ENCODE measurements at places on chromosomes 2 and 18.

DNA sequence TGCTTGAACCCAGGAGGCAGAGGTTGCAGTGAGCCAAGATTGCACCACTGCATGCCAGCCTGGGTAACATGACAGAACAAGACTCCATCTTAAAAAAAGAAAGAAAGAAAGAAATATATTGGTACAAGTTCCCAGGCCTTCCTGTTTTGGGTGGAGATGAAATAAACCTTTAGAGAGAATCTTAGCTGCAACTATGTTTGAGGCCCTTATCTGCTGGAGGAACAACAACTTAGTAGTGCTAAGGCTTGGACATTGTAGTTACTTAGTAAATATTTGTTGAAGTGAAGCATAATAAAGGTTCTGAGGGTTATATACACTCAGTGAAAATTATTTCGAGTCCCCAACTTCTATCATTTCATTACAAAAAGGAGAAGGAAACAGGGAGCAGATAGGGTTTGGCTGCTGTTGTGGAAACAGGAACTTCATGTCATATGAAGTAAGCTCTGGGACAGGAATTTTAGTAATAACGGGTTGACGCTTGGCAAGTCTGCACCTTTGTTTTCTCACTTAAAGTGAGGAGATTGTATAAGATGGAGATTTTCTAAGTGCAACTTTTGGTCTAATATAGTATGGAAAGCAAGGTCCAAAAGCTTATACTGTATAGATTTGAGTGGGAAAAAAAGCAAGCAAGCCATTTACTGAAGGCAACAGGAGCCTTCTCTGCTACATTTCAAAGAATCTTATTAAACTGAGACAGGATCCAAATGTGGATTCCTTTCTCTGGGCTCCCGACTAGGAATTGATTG is 40.0 kb upstream of the AGPS start:
- no peak for DNase-seq

DNA sequence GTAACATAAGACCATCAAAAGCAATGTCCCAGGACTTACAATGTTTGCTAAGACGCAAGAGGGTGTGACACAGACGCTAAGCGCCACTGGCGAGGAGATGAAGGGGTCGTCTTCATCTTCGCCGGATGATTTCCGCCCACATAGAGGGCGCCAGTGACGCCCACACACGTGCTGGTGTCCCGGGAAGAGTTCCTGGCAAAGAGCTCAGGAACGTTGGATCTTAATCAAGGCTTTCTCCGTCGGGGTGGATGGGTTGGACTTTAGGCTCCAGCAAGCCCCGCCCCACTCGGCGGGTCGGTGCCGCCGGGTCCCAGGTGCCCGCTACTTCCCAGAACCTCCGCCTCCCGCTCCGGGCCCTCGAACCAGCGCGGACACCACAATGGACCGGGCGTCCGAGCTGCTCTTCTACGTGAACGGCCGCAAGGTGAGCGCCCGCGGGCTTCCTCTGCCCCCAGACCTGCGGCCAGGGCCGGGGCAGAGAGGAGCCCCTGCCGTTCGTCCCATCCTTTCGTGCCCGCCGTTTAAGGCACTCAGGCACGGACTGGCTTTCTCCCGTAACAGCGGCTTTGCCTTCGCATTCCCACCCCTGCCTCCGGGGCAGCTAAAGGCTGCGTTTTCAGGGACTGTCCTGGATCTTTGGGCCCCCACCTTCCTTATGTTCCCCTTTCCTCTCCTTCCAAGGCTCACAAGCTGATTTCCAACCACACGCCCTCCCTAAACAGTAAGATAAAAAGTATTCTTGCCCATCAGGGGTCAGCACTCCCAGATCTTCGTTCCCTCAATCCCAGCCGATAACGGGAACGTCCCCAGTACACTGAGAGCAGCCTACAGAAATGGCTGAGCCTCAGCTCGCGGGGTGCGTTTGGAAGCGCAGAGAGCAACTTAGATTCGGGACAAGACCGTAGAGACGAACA is at the start of gene AOX1:
AOX1 (plus strand) TSS at position 285 of the 914 bp plus-strand sequence; CDS start at position 380, 95 bp downstream.
- DNase-seq, result peak; percentile 7

GRCh38 chr2:96274355-96275056 is 8.5 kb downstream of the CIAO1 start:
- DNase-seq, result no peak

DNA sequence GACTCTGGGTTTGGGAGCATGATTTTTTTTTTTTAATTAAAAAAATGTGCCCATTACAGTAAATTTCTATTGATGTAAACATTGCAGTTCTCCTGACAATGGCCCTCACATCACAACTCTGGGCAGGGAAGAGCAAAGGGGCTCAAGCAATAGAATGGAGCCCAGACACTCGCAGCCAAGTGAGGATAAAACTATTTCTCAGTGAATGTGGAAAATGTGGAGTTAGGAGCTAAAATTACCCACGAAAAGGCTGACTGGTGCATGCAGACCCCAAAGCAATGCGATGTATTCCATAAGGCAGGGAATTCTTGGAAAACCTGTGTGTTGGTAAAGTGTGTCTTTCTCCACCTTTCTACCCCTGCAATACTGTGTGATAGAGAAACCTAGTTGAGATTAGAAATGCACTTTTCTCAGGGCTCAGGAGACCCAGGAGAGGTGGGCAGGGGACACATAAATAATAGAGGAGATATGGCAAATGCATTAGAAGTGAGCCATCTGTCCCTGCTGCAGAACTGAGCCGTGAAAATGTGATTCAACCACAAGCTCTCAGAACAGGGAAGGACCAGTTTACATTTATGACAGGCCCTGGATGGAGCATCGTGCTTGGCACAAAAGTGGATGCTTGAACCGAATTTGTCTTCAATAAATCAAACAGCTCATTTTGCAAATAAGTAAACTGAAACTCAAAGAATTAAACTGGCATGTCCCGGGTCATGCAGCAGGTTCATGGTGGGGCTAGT is 100.1 kb downstream of the MYCN start:
- DNase-seq, result no peak

DNA sequence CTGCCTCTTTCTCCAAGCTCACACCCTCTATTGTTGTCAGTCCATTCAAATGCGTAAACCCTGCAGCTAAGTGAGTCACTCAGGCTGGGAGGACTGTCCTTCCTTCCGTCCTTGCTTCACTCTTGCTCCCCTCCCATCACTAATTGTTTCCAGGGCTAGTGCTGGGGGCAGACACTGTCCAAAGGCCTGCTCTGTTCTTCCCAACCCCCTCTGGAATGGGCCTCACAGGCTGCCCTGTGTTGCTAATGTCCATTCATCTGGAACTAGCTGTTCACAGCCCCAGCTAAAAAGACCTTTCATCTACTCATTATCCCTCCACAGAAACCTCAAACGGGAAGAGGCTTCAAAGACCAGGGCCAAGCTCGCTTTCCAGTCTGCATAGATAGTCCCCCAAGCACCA is 31.9 kb upstream of the NRP2 start:
- DNase-seq, result no peak

- DNase-seq, result no peak
Measured at GRCh38 chr2:84290537-84290936, 168.5 kb downstream of the SUCLG1 start.

DNA sequence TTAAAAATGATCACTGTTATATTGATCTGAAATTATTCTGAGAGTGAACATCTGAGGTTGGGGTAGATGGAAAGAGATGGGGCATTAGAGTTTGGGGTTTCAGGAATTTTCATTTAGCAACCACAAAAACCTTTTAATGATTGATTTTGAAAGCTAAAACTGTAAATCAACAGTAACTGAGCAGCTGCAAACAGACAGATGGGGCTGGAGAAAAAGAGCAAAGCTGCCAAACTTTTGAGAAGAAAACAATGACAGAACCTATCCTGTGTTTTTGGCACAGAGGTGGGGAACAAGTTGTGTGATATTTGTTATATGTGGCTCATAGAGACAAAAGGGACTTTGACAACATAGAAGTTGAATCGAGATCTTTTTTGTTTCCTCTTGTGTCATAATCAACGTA is 415.8 kb upstream of the DSEL start:
- DNase-seq, result no peak

DNA sequence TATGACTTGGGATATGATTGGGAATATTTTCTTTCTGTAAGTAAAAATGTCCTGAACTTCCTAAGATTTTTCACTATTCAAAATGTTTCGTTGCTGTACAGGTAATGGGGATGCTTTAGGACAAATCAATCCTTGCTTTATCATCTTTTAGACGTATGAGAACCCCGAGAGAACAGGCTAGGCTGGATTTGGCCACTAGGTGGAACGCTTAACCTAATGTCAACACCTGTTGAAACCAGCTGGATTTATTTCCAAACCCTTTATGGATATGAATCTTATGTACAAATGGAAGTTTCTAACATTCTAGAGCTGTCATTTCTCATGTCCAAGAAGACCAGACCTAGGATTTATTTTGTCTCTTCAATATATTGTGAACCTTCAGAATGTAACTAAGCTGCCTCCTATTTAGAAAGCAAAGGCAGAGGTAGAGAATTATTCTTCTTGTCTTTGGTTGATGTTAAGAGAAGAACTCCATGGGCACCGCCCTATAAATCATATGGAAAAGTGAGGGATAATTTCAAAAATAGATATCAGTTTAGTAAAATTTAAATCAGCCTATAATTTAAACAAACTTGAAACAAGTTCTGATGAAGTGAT is 96.7 kb downstream of the PMAIP1 start:
- no peak for DNase-seq

GRCh38 chr2:235721625-235722024 is 227.8 kb downstream of the AGAP1 start:
- DNase-seq, result no peak
